ENCODE measurements at places on chromosomes 5 and 9. TPM values are rescaled to one million over a fixed set of nuclear protein-coding genes. Genes with fewer than 3 reads are reported as not detected.

The C1QTNF3 gene
- 1.9 TPM for polyA plus RNA-seq

The ZNF483 gene
- polyA plus RNA-seq: 0.42 TPM

The GLRA1 gene
- 0.13 TPM for polyA plus RNA-seq

The KIF27 gene
- 0.98 TPM for polyA plus RNA-seq

The ARL14EPL gene
- polyA plus RNA-seq: not detected

The TMEM167A gene
- polyA plus RNA-seq: 19.3 TPM

The IL3 gene
- polyA plus RNA-seq: not detected

The MYMK gene
- not detected for polyA plus RNA-seq

The PCDHB9 gene
- 0.38 TPM for polyA plus RNA-seq

The SPINK6 gene
- polyA plus RNA-seq: not detected

The RMI1 gene
- polyA plus RNA-seq: 1.7 TPM

The PCDHGA7 gene
- 0.31 TPM for polyA plus RNA-seq

The TNFSF15 gene
- 0.01 TPM for polyA plus RNA-seq

The SPAG8 gene
- polyA plus RNA-seq: 0.78 TPM

The MARCOL gene
- not detected for polyA plus RNA-seq

The BARHL1 gene
- not detected for polyA plus RNA-seq

The IL31RA gene
- not detected for polyA plus RNA-seq

The PCDHA7 gene
- polyA plus RNA-seq: 0.10 TPM

The CHSY3 gene
- 0.36 TPM for polyA plus RNA-seq
